Vagina (tissue), 2 donors: ENCODE measurements at places on chromosomes 16 and 17.

GRCh38 chr17:61574542-61575351 lies 16.3 kb downstream of the NACA2 start:
- DNase-seq, result no peak

GRCh38 chr16:71840052-71840451 lies 5.7 kb upstream of the ATXN1L start:
- DNase-seq, result no peak

DNA sequence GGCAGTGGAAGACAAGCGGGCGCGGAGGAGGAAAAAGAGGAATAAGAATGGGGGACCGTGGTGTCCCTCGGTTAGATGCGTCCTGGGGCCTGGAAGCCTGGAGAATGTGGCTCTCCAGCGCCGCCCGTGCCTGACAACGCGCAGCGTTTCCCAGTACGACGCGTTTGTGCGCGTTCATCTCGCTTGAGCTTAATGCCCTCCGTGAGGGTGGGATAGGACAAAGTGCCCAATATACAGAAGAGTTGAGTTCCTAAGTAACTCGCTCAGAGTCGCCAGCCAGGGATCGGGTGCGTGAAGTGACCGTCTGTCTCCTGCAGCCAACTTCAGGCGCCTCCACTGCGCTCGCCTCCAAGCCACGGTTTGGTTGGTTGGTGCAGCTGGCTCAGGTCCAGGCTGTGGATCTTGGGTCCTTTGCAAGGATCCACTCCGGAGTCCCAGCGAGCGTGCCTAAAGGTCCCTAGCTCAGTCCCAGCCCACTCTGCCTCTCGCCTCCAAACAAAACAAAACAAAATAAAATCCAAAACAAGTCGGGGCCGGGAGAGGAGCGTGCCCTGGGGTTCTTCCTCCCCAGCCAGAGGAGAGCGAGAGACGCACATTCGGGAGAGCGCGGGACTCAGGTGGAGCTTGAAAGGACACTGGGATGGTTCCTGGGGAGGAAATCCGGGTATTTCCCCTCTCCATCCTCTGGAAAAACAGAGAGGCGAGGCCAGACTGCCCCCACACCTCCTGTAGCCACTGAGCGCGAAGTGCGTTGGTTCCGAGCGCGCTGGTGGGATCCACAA lies 974 bp downstream of the GALR2 start:
- DNase-seq, result no peak

GRCh38 chr17:28030386-28030785 lies 12.1 kb upstream of the NLK start:
- DNase-seq, result no peak

DNA sequence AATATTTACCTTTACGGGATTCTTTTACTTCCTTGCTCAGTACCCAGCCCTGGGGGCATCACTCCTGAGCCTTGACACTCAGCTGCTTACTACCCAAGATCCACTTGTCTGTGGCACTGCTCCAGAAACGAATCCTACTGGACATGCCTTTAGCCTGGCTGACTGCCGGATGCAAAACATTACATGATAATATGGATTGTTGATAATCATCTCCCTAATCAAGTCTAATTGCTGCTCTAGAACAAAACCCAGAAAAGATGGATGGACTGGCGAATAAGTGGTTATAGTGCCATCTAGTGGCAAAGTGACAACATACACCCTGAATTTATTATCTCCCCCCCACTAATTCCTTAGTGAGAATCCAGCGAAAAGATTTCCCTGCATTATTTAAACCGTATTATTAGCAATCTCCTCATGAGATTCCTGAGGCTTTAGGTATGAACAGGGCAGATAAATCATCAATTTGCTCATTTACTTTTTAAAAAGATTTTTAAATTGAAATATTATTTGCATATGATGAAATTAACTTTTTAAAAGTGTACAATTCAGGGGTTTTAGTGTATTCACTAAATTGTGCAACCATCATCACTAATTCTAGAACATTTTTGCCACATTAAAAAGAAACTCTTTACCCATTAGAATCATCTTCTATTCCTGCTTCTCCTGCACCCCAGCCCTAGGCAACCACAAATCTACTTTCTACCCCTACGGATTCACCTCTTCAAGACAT lies 61.6 kb downstream of the RGS9 start:
- no peak for DNase-seq

- no peak for DNase-seq
Observed at GRCh38 chr17:12648498-12648897, 17.2 kb upstream of the MYOCD start.

DNA sequence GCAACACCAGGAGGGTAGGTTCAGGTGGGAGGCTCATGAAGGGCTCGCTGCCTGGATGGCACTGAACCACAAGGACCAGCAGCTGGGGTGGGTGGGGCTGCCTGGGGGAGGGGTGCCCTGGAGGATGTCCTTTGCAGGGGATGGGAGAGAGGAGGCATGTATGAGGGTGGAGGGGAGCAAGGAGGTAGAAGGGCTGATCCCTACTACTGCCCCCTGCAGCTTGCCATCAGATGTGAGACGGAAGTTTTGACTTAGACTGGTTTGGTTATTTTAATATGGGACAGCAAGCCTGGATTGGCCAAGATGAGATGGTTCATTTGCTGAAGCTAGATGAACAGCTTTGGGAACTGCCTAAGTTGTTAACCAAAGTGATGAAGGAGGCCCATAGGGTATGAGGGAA lies 115.9 kb downstream of the SEC14L1 start:
- DNase-seq, result peak; percentile 87
